SJSA1 (cell line): ENCODE measurements at places on chromosomes 4 and X. TPM values are rescaled to one million over a fixed set of nuclear protein-coding genes. Genes with fewer than 3 reads are reported as not detected.

Gene SHROOM4
- 2.9 and 6.6 TPM in 2 replicates for total RNA-seq

Gene MANBA
- 13.2 and 16.2 TPM in 2 replicates for total RNA-seq

Gene LEF1
- total RNA-seq, result 46.3 and 55.5 TPM in 2 replicates

Gene UGT2B10
- total RNA-seq, result not detected in 2 replicates

Gene NAA11
- total RNA-seq, result not detected in 2 replicates

Gene PCDH10
- not detected in 2 replicates for total RNA-seq

Gene IL2
- total RNA-seq, result not detected in 2 replicates

Gene AMBN
- total RNA-seq, result not detected in 2 replicates

Gene USP17L10
- total RNA-seq, result not detected in 2 replicates

Gene GJB1
- total RNA-seq, result not detected in 2 replicates

Gene LGI2
- total RNA-seq, result not detected in 2 replicates

Gene GAGE13
- not detected in 2 replicates for total RNA-seq
